Activated CD8-positive, alpha-beta T cell treated with anti-CD3 and anti-CD28 coated beads, Interleukin-2, amount 10 ng/mL, durations not matched to agents 7 days and 5 days (primary cell): ENCODE measurements at places on chromosomes 3 and 15.

DNA sequence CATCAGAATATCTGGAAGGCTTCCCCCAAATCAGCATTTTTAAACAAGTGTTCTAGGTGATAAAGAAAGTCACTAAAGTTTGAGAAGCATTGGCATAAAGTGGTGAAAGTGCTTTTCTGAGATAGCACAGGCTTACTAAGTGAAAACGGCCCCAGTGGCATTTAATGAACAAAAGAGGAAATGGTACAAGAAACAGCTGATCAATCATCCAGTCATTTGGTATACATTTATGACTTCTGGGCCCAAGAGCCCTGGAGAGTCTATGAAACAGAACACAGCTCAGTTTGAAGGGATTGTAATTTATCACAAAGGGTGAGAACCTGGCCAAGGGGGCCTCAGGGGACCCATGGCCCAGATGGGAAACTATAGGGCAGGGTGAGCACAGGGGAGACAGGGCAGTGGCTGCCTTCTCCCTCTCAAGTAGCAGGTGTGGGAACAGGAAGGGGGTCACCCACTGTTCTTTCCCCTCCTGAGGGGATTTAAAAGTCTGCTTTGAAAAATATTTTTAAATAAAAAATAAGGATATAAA is 265.5 kb upstream of the ROPN1 start:
- H3K4me3 ChIP-seq, result no peak overlapping the region
- H3K27ac ChIP-seq, result no peak overlapping the region
- no peaks in the 10 kb centered on the region for H3K4me1 ChIP-seq
- no peaks in the 10 kb centered on the region for H3K36me3 ChIP-seq

DNA sequence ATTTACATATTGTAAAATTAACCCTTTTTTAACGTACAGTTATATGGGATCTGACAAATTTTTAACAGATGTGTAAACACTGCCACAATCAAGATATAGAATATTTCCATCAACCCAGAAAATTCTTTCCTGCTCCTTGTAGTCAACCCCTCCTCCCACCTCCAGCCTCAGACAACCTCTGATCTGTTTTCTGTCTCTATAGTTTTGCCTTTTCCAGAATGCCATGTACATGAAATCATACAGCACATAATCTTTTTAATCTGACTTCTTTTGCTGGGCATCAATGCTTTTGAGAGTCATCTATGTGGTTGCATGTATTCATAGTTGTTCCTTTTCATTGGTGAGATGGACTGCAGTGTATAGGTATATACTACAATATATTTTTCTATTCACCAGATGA is 153.0 kb downstream of the SMAD6 start:
- peaks cover 19% of the 10 kb centered on the region for H3K27me3 ChIP-seq
- no peaks in the 10 kb centered on the region for H3K36me3 ChIP-seq
- peaks cover 10% of the 10 kb centered on the region for H3K4me1 ChIP-seq
- no peak overlapping the region for H3K4me3 ChIP-seq

DNA sequence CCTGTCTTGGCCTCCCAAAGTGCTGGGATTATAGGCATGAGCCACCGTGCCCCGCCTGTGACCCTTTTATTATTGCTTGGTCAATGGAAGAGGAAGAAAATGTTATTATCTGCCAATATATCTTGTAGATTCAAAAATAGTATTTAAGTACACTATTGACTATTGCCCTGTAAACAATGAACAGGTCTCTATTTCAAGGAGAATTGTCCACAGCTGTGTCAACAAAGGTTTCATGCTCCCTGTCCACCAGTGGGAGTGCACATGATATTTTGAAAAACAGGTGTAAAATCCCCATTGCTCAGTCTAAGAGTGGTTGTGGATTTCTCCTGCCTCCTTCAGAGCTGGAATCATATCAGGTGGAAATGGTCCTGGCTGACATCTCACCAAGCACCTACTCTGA is 36.5 kb upstream of the IGF1R start:
- no peak overlapping the region for H3K27ac ChIP-seq
- H3K4me1 ChIP-seq, result peaks cover 13% of the 10 kb centered on the region
- no peaks in the 10 kb centered on the region for H3K36me3 ChIP-seq
- DNase-seq, result no peak
- H3K27me3 ChIP-seq, result peaks cover 2% of the 10 kb centered on the region

DNA sequence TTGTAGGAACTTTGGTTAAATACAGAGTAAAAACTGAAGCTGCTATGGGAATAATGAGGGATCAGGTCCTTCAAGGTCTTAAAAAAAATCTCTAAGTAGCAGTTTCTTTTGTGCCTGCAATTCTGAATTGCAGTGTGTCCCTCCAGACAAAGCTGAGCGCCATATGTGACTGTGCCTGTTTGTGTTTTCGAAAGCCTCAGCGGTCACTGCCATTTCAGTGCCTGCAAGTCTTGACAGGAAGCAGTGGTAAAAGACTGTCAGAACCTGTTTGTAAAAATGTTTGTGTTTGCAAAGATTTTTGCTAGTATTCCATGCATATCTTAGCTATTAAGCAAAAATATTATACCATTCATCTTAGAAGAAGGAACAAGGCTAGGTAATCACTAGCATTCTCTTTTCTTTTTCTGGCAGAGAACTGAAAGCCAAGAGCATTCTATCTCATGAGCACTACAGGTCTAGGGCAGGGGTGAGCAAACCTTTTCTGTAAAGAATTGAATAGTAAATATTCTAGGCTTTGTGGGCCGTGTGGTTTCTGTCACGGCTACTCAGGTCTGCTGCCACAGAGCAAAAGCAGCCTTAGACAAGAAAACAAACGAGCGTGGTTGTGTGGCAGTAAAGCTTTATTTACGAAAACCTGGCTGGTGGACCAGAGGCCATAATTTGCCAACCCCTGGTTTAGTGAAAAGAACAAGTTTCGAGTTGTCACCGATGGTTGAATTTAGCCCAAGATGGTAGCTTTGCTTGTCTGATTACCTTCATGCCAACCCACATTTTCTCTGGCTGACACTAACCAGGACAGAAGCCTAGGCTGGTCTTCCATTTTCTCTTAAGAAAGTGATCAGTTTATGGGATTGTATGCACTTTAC is 134.4 kb downstream of the CACNA1D start:
- H3K36me3 ChIP-seq, result no peaks in the 10 kb centered on the region
- H3K27me3 ChIP-seq, result peaks cover 14% of the 10 kb centered on the region
- H3K4me1 ChIP-seq, result no peaks in the 10 kb centered on the region
- no peak overlapping the region for H3K4me3 ChIP-seq
- DNase-seq, result no peak
- no peak overlapping the region for H3K27ac ChIP-seq

DNA sequence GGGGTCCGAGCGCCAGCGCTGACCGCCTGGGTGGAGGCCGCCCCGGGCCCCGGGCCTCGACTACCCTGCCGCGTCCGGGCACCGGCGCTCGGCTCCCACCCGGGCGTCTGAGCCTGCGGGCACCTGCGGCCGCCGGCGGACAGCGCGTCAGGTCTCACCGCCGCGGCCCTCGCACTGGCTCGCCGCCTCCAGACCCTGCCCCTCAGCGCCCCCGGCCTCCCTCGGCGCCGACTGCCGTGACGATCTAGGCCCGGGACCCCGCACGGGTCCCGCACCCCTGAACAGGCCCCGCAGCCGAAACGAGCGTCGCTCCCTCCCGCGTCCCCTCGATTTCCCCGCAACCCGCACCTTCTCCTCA is 297 bp downstream of the PRC1 start:
- no peak for DNase-seq
- no peaks in the 10 kb centered on the region for H3K27me3 ChIP-seq
- H3K36me3 ChIP-seq, result peaks cover 47% of the 10 kb centered on the region
- peaks cover 41% of the 10 kb centered on the region for H3K4me1 ChIP-seq

DNA sequence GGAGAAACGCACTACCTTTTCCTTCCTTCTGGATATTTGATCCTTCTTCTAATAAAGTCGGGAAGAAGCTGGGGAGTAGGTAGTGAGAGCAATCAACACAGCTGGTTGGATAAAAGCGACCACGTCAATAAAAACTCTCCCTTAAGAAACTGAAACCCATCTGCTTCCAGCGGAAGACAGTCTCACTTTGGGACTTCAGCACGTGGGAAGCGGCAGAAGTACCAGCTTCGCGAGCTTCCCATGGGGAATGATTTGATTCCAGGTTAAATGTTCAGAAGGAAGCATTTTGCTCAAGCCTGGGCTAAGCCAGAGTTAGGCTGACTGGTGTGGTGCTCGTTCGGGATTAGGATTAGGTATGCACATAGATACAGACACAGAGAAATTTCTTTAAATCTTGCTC is 262.3 kb upstream of the LYSMD4 start:
- H3K4me3 ChIP-seq, result no peak overlapping the region
- no peaks in the 10 kb centered on the region for H3K36me3 ChIP-seq
- no peak for DNase-seq
- H3K4me1 ChIP-seq, result no peaks in the 10 kb centered on the region
- H3K27ac ChIP-seq, result no peak overlapping the region
- H3K27me3 ChIP-seq, result no peaks in the 10 kb centered on the region

DNA sequence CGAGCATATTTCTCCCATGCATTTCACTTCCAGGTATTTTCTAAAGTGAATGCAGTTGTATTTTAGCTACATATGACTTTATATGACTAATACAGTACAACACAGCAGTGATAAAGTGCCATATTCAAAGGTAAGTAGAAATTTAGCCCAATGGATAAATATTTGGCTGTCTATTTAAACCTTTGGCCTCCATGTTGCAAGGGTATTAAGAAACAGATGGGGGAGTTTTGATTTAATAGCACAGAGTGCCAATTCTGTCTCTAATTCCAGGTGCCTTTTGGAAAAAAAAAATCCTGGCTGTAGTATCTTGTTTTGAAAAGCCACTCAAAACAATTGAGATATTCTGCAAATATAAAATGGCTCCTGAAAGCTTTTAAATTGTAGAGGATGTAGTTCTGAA is 44.9 kb upstream of the SGO1 start:
- peaks cover 7% of the 10 kb centered on the region for H3K27me3 ChIP-seq
- no peaks in the 10 kb centered on the region for H3K4me1 ChIP-seq
- no peak overlapping the region for H3K27ac ChIP-seq
- H3K36me3 ChIP-seq, result no peaks in the 10 kb centered on the region

DNA sequence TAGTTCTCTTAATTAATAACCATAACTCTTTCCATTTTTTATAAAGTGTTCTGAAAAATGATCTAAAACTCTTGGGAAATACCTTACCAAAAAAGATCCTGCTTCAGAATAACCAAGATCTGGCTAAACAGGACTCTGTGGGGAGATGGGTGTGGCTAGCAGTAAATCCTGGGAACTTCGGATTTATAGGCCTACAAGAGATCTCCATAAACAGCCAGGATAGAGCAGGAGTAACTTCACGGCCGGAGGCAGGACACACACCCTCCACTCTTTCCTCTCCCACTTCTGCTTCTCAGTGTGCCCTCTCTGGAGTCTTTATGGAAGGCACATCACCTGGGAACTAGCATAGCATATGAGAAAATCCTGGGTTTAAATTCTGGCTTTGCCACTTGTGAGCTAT is 309.4 kb upstream of the SOX2 start:
- no peak overlapping the region for H3K4me3 ChIP-seq
- no peaks in the 10 kb centered on the region for H3K36me3 ChIP-seq
- no peak overlapping the region for H3K27ac ChIP-seq
- no peaks in the 10 kb centered on the region for H3K27me3 ChIP-seq
- no peaks in the 10 kb centered on the region for H3K4me1 ChIP-seq

DNA sequence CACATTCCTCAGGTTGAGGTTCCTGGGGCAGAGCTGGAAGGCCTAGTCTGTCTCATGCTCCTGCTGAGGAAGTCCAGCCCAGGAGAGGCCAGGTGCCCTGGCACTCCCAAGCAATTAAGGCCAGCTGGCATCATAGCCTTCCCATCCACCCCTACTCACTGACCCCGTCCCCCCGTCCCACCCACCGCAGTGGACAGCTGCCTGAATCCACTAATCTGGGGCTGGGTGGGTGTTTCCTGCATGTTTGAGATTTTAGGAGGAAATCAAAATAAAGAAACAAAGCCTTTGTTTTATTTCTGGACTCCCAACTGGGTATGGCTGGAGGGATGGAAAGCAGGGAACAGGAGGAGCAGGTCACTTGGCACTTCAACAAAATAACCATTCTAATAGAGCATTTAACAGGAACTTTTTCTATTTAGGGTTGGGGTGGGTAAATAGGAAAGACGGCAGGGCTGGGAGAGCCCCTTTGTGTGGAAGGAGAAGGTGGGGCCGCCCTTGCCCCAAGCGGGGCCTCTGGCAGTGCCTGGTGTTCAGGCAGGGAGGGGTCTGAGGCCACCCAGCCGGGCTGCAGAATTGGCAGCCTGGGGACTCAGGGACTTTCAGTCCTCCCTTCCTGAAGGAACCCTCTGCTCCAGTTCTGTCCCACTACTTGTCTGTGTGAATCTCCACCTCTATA is 8.5 kb downstream of the MRAS start:
- H3K27me3 ChIP-seq, result peaks cover 7% of the 10 kb centered on the region
- no peaks in the 10 kb centered on the region for H3K4me1 ChIP-seq
- DNase-seq, result no peak
- no peaks in the 10 kb centered on the region for H3K36me3 ChIP-seq
- H3K27ac ChIP-seq, result no peak overlapping the region

- H3K36me3 ChIP-seq, result peaks cover 24% of the 10 kb centered on the region
- peak overlapping the region; percentile 88 for H3K4me3 ChIP-seq
- H3K4me1 ChIP-seq, result peaks cover 41% of the 10 kb centered on the region
- H3K27me3 ChIP-seq, result no peaks in the 10 kb centered on the region
- peak; percentile 49 for DNase-seq
- H3K27ac ChIP-seq, result peak overlapping the region; percentile 95
Observed at GRCh38 chr3:193593668-193594030, 641 bp downstream of the OPA1 start.

- H3K4me3 ChIP-seq, result no peak overlapping the region
- no peaks in the 10 kb centered on the region for H3K4me1 ChIP-seq
- DNase-seq, result no peak
- peaks cover 17% of the 10 kb centered on the region for H3K36me3 ChIP-seq
- no peaks in the 10 kb centered on the region for H3K27me3 ChIP-seq
Observed at GRCh38 chr15:55360256-55360655, 41.2 kb downstream of the PIGB start.

- peaks cover 33% of the 10 kb centered on the region for H3K36me3 ChIP-seq
- DNase-seq, result no peak
- H3K27me3 ChIP-seq, result no peaks in the 10 kb centered on the region
- peaks cover 30% of the 10 kb centered on the region for H3K4me1 ChIP-seq
Observed at GRCh38 chr3:14139771-14140170, 14.9 kb downstream of the TMEM43 start.

- H3K27me3 ChIP-seq, result no peaks in the 10 kb centered on the region
- H3K27ac ChIP-seq, result no peak overlapping the region
- H3K4me3 ChIP-seq, result no peak overlapping the region
- DNase-seq, result no peak
Observed at GRCh38 chr3:23537101-23537551, 268.6 kb upstream of the UBE2E1 start.

DNA sequence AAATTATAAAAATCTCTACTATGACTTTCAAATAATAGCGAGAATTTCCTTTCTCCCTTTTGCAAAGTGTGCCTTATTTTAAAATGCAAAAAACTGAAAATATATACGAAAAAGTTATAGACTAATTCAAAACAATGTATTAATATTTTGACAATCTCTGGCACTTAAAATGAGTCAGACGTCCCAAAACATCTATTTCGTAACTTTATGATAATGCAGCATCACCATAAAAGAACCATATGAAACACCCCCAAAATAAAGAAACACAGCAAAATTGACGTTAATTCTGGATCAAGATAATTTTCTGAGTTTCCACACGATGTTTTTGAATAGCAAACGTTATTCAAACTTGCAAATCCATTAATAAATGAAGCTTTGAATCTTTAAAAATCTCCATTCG is 1.0 kb downstream of the COPS2 start:
- no peaks in the 10 kb centered on the region for H3K27me3 ChIP-seq
- peak overlapping the region; percentile 99 for H3K27ac ChIP-seq
- DNase-seq, result no peak
- H3K36me3 ChIP-seq, result peaks cover 18% of the 10 kb centered on the region
- peaks cover 44% of the 10 kb centered on the region for H3K4me1 ChIP-seq
- peak overlapping the region; percentile 99 for H3K4me3 ChIP-seq

GRCh38 chr3:22236490-22237270 is 485.7 kb upstream of the ZNF385D start:
- no peaks in the 10 kb centered on the region for H3K27me3 ChIP-seq
- DNase-seq, result no peak
- no peak overlapping the region for H3K27ac ChIP-seq
- no peaks in the 10 kb centered on the region for H3K4me1 ChIP-seq
- H3K4me3 ChIP-seq, result no peak overlapping the region
- no peaks in the 10 kb centered on the region for H3K36me3 ChIP-seq
